ENCODE measurements at places on chromosomes 5 and 9.
A peak's percentile ranks its signal among the peaks of the same experiment; 100 is the strongest.

DNA sequence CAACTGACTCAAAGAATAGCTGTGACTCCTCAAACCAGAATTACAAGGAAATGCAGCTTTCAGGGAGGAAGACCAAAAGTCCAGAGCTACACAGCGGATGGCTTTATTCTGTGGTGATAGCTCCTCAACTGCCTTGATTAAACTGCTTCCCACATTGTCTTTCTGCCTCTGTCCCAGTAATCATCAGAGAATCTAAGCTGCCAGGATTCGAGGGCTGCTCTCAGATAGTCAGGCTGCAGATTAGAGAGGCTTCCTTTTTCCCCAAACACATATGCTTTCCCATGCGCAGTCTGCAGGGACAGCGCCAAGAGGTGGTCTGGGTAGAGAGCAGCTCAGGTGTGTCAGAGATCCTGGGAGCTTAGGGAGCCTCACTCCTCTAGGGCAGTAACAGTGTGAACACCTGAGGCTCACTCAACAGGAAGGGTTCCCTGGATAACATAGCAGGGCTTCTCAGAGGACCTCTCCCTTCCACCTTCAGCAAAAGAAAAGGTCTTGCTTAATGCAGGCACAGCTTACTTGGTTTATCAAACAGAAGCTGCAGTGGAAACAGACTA is 439.9 kb upstream of the TLE4 start:
- no peaks in the 10 kb centered on the region for H3K27me3 ChIP-seq
- H3K4me1 ChIP-seq, result 0 out of 2 replicates have a peak, but pooled peaks cover 2% of the 10 kb centered on the region
- no peak overlapping the region for H3K27ac ChIP-seq
- no peak overlapping the region for H3K4me3 ChIP-seq

DNA sequence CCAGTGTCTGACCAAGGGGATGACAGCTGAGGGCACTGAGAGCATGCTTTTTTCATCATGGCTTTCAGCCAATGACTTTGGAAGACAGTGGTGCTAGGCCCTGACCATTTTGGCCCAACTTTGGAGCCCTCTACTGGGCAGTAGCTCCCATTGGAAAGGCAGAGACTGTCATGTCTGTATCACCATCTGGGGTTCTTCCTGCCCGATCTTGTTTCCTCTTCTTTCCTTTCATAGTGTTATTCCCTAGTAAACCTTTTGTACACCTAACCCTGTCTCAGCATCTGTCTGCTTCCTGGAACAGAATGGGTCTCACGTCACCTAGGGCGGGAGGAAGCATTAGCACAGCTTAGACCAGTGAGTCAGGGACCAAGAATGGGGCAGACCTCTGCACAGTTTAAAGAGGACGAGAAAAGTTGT is 97.4 kb upstream of the MAST4 start:
- no peaks in the 10 kb centered on the region for H3K4me1 ChIP-seq
- no peaks in the 10 kb centered on the region for H3K27me3 ChIP-seq
- H3K36me3 ChIP-seq, result no peaks in the 10 kb centered on the region
- DNase-seq, result no peak

DNA sequence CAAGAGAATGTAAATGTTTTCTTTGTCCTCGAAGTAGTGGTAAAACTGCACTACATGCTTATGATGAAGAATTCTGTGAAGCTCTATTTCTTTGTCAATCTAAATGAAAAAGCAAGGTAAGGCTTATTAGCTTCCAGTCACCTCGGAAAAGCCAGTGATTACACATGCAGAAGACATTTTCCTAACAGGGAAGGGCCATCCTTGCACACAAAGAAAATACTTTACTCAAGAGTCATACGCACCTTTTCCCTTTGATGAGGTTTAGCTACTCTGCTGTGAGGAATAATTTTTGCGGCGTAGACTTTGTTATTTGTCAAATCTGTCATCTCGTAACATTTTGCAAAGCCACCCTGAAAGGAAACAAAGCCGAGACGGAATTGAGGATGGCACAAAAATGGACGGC is 1.1 kb downstream of the PLK2 start:
- H3K27ac ChIP-seq, result peak overlapping the region; percentile 92
- peaks cover 48% of the 10 kb centered on the region for H3K36me3 ChIP-seq
- peaks cover 8% of the 10 kb centered on the region for H3K4me1 ChIP-seq
- peak; percentile 55 for DNase-seq
- H3K4me3 ChIP-seq, result peak overlapping the region; percentile 82
- H3K27me3 ChIP-seq, result no peaks in the 10 kb centered on the region

- no peak overlapping the region for H3K27ac ChIP-seq
- no peaks in the 10 kb centered on the region for H3K4me1 ChIP-seq
- H3K27me3 ChIP-seq, result no peaks in the 10 kb centered on the region
- H3K36me3 ChIP-seq, result no peaks in the 10 kb centered on the region
Measured at GRCh38 chr5:106894964-106895363, 775.8 kb downstream of the EFNA5 start.

- DNase-seq, result no peak
- H3K36me3 ChIP-seq, result no peaks in the 10 kb centered on the region
- H3K4me1 ChIP-seq, result no peaks in the 10 kb centered on the region
Measured at GRCh38 chr9:110126986-110127864, 80.7 kb downstream of the C9orf152 start.

GRCh38 chr9:4339357-4339756 is 39.5 kb upstream of the GLIS3 start:
- H3K4me1 ChIP-seq, result peaks cover 14% of the 10 kb centered on the region
- DNase-seq, result peak; percentile 81
- 0 out of 2 replicates have a peak overlapping the region, but pooled peaks have one; percentile 25 for H3K27ac ChIP-seq
- H3K4me3 ChIP-seq, result no peak overlapping the region
- H3K27me3 ChIP-seq, result no peaks in the 10 kb centered on the region

DNA sequence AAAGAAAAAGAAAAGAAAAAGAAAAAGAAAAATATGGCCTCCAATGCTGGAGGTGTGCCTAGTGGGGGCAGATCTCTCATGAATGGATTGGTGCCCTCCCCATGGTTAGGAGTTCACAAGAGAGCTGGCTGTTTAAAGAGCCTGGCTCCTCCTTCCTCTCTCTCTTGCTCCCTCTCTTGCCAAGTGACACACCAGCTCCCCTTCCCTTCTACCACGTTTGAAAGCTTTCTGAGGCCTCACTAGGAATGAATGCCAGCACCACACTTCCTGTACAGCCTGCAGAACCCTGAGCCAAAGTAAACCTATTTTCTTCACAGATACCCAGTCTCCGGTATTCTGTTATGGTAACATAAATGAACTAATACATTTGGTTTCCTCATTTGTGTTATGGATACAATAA is 14.4 kb upstream of the GALNT10 start:
- no peaks in the 10 kb centered on the region for H3K4me1 ChIP-seq
- no peak overlapping the region for H3K4me3 ChIP-seq
- H3K36me3 ChIP-seq, result no peaks in the 10 kb centered on the region
- peaks cover 16% of the 10 kb centered on the region for H3K27me3 ChIP-seq
- DNase-seq, result no peak

DNA sequence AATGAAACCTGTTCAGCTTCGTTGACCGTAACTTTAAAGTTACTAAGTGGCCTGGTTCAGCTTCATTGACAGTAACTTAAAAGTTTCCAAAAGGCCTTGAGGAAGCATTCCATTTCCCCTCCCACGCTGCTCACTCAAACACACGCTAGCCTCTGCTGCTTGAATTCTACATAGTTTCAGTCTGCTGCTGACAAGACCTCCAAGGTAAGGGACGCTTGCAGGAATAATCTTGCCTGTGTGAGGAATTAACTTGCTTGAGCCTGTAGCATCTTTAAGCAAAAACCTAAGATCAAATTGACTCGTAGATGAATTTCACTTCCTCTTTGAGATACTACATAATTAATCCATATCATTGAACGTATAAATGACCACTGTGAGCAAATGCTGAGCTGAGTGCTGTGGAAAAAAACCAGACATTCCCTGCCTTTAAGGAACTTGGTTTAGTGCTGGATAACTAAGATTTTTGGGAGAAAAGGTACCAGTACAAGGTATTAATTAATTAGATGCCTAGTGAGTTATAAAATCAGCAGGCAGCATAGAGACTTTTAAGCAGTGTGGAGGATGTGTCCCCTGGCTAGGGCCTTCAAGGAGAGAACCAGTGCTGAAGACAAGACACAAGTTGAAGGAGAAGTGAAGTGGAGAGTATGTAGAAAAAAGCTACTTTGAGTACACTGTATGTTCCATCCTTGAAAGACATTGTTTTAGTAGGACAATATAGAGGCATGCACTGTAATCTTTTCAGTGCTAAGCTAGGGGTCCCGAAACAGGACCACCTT is 39.2 kb downstream of the GRAMD2B start:
- no peaks in the 10 kb centered on the region for H3K4me1 ChIP-seq
- no peak overlapping the region for H3K4me3 ChIP-seq
- no peak for DNase-seq
- H3K27ac ChIP-seq, result no peak overlapping the region
- no peaks in the 10 kb centered on the region for H3K27me3 ChIP-seq

DNA sequence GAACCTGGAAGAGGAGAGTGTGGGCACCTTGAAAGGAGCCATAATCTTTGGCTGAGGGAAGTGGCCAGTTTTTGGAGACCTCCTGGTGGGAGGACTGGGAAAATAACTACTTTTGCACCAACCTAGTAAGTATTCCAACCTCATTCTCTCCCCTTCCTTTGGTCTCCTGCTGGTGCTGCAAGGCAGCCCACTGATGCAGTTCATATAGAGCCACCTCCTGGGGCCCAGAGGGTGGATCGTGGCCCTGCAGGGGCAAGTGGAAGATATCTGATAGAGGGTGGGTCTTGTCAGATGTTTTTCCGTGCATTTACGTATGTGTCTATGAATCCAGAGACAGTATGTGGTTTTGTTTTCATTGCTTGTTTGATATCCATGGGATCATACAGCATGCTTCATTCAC is 172.8 kb upstream of the PITX1 start:
- no peak for DNase-seq
- H3K27me3 ChIP-seq, result no peaks in the 10 kb centered on the region
- no peak overlapping the region for H3K27ac ChIP-seq
- no peak overlapping the region for H3K4me3 ChIP-seq

- no peak overlapping the region for H3K4me3 ChIP-seq
- peaks cover 6% of the 10 kb centered on the region for H3K36me3 ChIP-seq
- no peak for DNase-seq
- no peaks in the 10 kb centered on the region for H3K27me3 ChIP-seq
- no peaks in the 10 kb centered on the region for H3K4me1 ChIP-seq
Measured at GRCh38 chr9:81650586-81651515, 38.5 kb downstream of the TLE1 start.

DNA sequence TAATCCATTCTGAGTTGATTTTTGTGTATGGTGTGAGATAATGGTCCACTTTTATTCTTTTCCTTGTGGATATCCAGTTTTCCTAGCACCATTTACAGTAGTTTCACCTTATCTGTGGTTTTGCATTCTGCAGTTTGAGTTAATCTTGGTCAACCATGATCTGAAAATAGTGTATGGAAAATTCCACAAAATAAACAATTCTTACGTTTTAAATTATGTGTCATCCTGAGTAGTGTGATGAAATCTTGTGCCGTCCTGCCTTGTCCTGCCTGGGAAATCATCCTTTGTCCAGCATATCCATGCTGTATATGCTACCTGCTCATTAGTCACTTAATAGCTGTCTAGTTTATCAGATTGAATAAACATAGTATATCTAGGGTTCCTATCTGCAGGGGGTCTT is 42.1 kb downstream of the CDC42SE2 start:
- H3K27ac ChIP-seq, result no peak overlapping the region
- no peaks in the 10 kb centered on the region for H3K36me3 ChIP-seq
- no peaks in the 10 kb centered on the region for H3K27me3 ChIP-seq
- H3K4me3 ChIP-seq, result no peak overlapping the region
- 0 out of 2 replicates have a peak, but pooled peaks cover 4% of the 10 kb centered on the region for H3K4me1 ChIP-seq

DNA sequence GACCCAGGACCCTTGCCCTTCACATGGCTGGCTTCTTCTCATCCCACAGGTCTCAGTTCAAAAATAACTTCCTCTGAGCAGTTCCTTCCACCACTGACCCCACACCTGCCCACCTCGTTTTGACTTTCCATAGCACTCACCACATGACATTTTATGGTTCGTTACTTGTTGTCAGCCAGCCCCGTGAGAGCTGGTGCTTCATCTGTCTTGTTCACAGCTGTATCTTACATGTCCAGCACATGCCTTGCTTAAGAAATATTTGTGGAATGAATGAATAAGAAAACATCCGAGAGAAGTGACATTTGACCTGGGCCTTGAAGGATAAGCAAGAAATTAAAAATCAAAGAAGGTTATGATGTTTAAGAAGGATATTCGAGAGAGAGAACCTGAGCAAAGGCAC is 193.9 kb downstream of the RFK start:
- no peaks in the 10 kb centered on the region for H3K36me3 ChIP-seq
- H3K4me1 ChIP-seq, result no peaks in the 10 kb centered on the region
- H3K4me3 ChIP-seq, result no peak overlapping the region
- no peaks in the 10 kb centered on the region for H3K27me3 ChIP-seq
- H3K27ac ChIP-seq, result no peak overlapping the region

- no peak overlapping the region for H3K27ac ChIP-seq
- H3K36me3 ChIP-seq, result no peaks in the 10 kb centered on the region
- no peak overlapping the region for H3K4me3 ChIP-seq
Measured at GRCh38 chr5:849651-850301, 1.0 kb downstream of the ZDHHC11 start.

- H3K4me1 ChIP-seq, result no peaks in the 10 kb centered on the region
- H3K36me3 ChIP-seq, result no peaks in the 10 kb centered on the region
- no peak for DNase-seq
- no peak overlapping the region for H3K4me3 ChIP-seq
Measured at GRCh38 chr9:687994-688393, 153.5 kb upstream of the DMRT1 start.

DNA sequence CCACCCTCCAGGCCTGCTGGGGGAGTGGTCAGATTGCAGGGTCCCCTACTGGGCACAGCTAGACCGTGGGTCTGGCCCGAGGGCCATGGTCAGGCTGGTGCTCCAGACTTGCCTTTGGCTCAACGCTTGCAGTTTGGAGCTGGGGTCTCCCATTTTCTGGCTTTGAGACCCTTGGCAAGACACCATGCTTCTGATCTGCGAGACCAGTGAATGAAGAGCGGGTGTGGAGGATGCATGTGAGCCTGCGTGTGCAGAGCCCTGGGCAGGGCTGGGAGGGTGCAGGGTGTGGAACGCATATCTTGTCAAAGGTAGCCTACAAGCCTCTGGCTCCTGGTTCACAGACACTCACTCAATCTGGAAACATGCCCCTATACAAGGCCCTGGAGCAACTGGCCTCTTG is 6.1 kb upstream of the MRNIP start:
- H3K4me1 ChIP-seq, result no peaks in the 10 kb centered on the region
- H3K4me3 ChIP-seq, result no peak overlapping the region
- no peak for DNase-seq

- no peak overlapping the region for H3K4me3 ChIP-seq
- no peaks in the 10 kb centered on the region for H3K27me3 ChIP-seq
- H3K4me1 ChIP-seq, result no peaks in the 10 kb centered on the region
- H3K27ac ChIP-seq, result no peak overlapping the region
- no peaks in the 10 kb centered on the region for H3K36me3 ChIP-seq
- no peak for DNase-seq
Measured at GRCh38 chr5:4725594-4725993, 414.5 kb upstream of the ADAMTS16 start.

GRCh38 chr5:41763081-41763480 is 107.1 kb downstream of the OXCT1 start:
- H3K27ac ChIP-seq, result no peak overlapping the region
- no peaks in the 10 kb centered on the region for H3K36me3 ChIP-seq
- H3K4me1 ChIP-seq, result no peaks in the 10 kb centered on the region
- no peaks in the 10 kb centered on the region for H3K27me3 ChIP-seq

- no peaks in the 10 kb centered on the region for H3K4me1 ChIP-seq
- no peak overlapping the region for H3K4me3 ChIP-seq
- no peak overlapping the region for H3K27ac ChIP-seq
- no peaks in the 10 kb centered on the region for H3K36me3 ChIP-seq
Measured at GRCh38 chr5:113524927-113525326, 11.4 kb downstream of the YTHDC2 start.

GRCh38 chr9:111068383-111068730 is 30.1 kb upstream of the LPAR1 start:
- H3K36me3 ChIP-seq, result no peaks in the 10 kb centered on the region
- H3K27me3 ChIP-seq, result no peaks in the 10 kb centered on the region
- H3K4me3 ChIP-seq, result no peak overlapping the region
- H3K27ac ChIP-seq, result no peak overlapping the region
- no peaks in the 10 kb centered on the region for H3K4me1 ChIP-seq

Data from HCT116 (cell line).